ENCODE measurements at places on chromosomes 6 and 20. TPM values are rescaled to one million over a fixed set of nuclear protein-coding genes. Genes with fewer than 3 reads are reported as not detected.

HNF4A gene
- 0.28 TPM for total RNA-seq

LY6G6D gene
- not detected for total RNA-seq

RBPJL gene
- 0.18 TPM for total RNA-seq

B3GAT2 gene
- total RNA-seq: 0.05 TPM

MED23 gene
- total RNA-seq: 18.3 TPM

GRCh38 chr6:6781172-6781872 is 192.8 kb downstream of the LY86 start:
- no peak for DNase-seq

DNA sequence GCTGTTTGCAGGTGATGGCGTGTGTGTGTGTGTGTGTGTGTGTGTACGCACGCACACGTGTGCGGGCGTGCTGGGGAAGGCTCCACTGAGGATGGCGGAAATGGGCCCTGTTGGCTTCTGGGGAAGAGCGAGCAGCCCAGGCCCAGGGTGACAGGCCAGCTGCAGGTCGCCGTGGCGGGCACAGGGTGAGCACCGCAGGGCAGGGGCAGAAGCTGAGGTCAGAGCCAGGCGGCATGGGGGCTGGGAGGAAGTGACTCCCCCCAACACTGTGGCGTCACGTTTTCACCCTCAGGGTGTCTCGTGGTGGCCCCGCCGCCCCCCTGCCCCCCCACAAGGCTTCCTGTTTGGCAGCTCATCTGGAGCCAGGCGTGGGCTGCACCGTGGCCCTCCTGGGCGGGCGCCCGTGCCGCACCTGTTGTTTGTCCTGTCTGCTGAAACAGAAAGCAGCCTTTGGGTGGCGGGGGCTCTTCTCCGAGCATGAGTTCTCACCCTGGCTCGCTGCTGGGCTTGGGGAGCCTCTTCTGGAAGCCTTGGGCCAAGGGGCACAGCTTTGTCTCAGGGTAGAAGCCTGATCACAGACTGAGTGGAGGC is 7.1 kb downstream of the RBM38 start:
- no peak for DNase-seq

DNA sequence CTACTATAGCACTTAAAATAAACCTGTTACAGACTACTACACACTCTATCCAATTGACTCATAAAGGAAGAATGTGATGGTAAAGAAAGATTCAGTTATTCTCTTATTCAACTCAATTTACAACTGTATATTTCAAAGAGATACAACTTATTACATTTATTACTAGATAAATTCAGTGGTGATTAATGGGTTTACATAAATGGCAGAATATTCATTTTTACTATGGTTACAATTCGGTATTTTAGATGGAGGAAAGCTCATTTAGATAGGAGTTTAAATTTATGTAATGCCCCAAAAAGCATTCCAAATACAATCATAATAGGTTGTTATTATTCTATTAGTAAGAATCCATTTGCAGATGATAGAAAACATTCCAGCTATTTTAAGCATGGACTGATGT is 439.1 kb upstream of the OPRM1 start:
- DNase-seq: no peak

DNA sequence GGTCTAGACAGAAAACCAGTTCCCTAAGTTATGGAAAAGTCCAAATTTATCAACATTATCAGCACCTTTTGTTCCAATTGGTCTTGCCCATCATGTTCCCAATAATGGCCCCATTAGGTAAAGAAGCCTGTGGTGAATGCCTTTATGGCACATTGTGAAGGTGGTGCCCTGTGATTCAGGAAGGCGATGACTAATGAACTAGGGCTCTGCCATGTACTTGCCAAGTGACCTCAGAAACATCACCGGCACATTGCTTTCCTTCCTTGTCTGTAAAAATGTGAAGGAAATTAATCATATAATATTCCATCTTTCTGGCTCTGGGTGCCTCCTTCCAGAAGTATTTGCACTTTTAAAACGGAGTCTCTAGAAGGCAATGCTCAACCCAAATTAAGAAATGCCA is 132.3 kb downstream of the UNC5CL start:
- DNase-seq: peak; percentile 59

- no peak for DNase-seq
Observed at GRCh38 chr6:116011520-116011919, 49.2 kb downstream of the FRK start.

- DNase-seq: no peak
Observed at GRCh38 chr20:47019121-47019824, 124.6 kb downstream of the EYA2 start.
